ENCODE measurements at places on chromosomes 1 and 21. TPM values are rescaled to one million over a fixed set of nuclear protein-coding genes. Genes with fewer than 3 reads are reported as not detected.

The CRYBG2 gene
- 6.3 TPM for total RNA-seq

The PLA2G2D gene
- not detected for total RNA-seq

The S100A7 gene
- total RNA-seq = not detected

The CA6 gene
- not detected for total RNA-seq

The SLC45A1 gene
- 2.5 TPM for total RNA-seq

The CFHR4 gene
- not detected for total RNA-seq

The SRM gene
- total RNA-seq = 152 TPM

The CD5L gene
- total RNA-seq = not detected

The UMODL1 gene
- not detected for total RNA-seq

The HSD11B1 gene
- not detected for total RNA-seq

GRCh38 chr1:188365874-188366273 is 1537.1 kb downstream of the PLA2G4A start:
- no peak overlapping the region for H3K27ac ChIP-seq
- no peaks in the 10 kb centered on the region for H3K36me3 ChIP-seq
- no peak for DNase-seq
- H3K27me3 ChIP-seq = no peaks in the 10 kb centered on the region

GRCh38 chr1:160411271-160412027 is 11.1 kb downstream of the VANGL2 start:
- no peaks in the 10 kb centered on the region for H3K27me3 ChIP-seq
- no peak for DNase-seq
- peaks cover 70% of the 10 kb centered on the region for H3K4me1 ChIP-seq

DNA sequence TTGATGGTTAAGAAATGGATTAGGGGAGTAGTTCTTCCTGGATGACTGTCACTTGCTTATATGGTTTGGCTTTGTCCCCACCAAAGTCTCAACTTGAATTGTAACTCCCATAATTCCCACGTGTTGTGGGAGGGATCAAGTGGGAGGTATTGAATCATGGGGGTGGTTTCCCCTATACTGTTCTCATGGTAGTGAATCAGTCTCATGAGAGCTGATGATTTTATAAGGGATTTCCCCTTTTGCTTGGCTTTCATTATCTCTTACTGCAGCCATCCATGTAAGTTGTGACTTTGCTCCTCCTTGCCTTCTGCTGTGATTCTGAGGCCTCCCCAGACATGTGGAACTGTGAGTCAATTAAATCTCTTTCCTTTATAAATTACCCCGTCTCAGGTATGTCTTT is 1621.1 kb downstream of the MRPL39 start:
- no peaks in the 10 kb centered on the region for H3K27me3 ChIP-seq
- H3K4me1 ChIP-seq = no peaks in the 10 kb centered on the region
- no peak overlapping the region for H3K27ac ChIP-seq
- H3K4me3 ChIP-seq = no peak overlapping the region
- no peak for DNase-seq
- H3K36me3 ChIP-seq = peaks cover 4% of the 10 kb centered on the region

DNA sequence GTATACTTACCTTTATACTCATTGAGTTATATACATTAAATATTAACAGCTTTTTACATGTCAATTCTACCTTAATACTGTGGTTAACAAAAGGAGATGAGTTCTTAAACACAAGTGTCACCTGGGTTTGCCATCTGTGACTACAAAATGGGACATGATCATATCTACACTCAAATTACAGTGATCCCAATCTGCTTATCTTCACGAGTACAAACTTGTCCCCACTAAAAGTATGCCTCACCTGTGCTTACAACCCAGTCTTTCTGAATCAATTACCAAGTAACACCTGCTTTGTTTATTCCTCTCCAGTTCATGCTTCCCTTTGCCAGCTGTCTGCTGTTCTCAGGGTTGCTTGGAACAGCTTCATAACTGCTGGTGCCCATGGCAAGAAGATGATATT is 8.8 kb downstream of the CD1E start:
- no peak overlapping the region for H3K4me3 ChIP-seq
- no peak for DNase-seq

DNA sequence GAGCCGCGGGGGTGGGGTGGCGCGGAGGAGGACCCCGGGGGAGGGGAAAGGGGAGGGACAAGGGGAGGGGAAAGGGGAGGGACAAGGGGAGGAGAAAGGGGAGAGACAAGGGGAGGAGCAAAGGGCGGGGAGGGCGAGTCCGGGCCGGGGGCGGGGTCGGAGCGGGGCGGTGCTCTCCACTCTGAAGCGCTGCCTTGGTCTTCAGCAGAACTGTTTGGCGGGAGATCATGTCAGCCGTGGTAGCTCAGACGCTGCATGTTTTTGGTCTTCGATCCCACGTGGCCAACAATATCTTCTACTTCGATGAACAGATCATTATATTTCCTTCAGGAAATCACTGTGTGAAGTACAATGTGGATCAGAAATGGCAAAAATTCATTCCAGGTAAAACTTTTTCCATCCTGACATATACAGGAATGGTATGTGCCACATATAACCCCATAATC is 420 bp downstream of the CFAP57 start:
- peaks cover 17% of the 10 kb centered on the region for H3K4me1 ChIP-seq
- H3K36me3 ChIP-seq = peaks cover 13% of the 10 kb centered on the region
- H3K27ac ChIP-seq = peak overlapping the region; percentile 96
- peak overlapping the region; percentile 99 for H3K4me3 ChIP-seq
- peaks cover 25% of the 10 kb centered on the region for H3K27me3 ChIP-seq

DNA sequence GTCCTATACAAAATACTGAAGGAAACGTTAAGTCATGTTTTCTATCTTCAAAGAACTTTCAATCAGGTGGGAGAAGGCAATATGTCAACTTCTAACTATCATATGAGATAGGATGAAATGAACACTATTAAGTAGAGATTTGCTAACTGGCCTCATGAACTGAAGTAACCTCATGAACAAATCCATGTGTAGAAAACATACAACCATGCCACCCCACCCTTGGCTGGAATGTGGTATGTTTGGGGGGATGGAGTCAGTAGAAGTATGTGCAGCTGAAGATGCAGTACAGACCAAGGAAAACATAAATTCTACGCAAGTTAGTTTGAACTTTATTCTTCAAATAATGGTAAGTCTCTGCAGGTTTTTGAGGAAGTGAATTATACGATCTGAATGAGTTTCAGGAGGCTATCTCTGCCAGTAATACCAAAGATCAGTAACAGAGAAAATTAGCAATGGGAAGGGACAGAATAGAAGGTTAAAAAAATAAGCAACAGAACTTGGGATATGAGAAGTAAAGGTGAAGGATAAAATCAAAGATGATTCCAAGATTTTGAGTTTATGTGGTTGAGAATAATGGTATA is 4.5 kb downstream of the TRMT1L start:
- H3K4me1 ChIP-seq = peaks cover 12% of the 10 kb centered on the region
- H3K27ac ChIP-seq = no peak overlapping the region
- peaks cover 6% of the 10 kb centered on the region for H3K36me3 ChIP-seq
- H3K4me3 ChIP-seq = peak overlapping the region; percentile 4

- peaks cover 11% of the 10 kb centered on the region for H3K4me1 ChIP-seq
- H3K27ac ChIP-seq = no peak overlapping the region
- no peaks in the 10 kb centered on the region for H3K36me3 ChIP-seq
Measured at GRCh38 chr1:16430606-16431005, 6.6 kb downstream of the SPATA21 start.

DNA sequence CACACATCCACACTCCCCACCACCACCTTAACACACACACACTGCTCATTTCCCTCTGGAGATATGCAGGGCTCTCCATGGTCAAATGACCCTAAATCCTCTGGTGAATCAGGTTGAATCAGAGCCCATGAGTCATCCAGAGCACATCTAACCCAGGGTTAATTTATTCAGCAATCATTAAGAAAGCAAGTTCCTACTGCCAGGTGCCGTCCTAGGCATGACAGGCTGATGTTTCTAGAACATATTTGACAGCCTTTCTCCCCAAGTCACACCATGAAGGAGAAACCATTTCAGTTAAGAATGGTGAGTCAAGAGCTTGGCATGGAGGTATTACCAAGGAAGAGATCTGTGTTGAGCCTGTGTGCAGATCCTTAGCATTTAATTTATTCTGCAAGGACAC is 194.3 kb upstream of the CAMK1G start:
- H3K27ac ChIP-seq = peak overlapping the region; percentile 63
- H3K27me3 ChIP-seq = no peaks in the 10 kb centered on the region
- no peak for DNase-seq
- peaks cover 17% of the 10 kb centered on the region for H3K4me1 ChIP-seq
- no peaks in the 10 kb centered on the region for H3K36me3 ChIP-seq
- H3K4me3 ChIP-seq = no peak overlapping the region

DNA sequence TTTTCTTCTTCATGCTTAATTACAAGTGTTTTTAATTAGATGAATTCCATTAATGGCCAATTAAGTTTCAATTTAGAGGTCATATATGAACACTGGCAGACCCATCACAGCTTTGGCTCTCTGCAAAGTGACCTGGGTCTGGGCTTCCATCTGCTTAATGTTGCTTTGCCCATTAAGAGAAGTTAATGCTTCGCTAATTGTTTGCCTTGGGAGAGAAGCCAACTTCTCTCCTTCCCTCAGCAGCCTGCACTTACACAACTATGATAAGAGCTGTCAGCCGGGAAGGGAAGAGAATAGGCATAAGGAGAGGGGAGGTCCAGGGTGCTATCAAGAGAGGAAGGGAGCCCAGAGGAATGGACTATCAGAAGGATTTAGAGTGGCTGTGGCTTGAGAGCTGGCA is 29.0 kb upstream of the CCDC190 start:
- peaks cover 4% of the 10 kb centered on the region for H3K4me1 ChIP-seq
- DNase-seq = no peak
- no peaks in the 10 kb centered on the region for H3K36me3 ChIP-seq
- H3K27ac ChIP-seq = no peak overlapping the region
- H3K4me3 ChIP-seq = no peak overlapping the region

DNA sequence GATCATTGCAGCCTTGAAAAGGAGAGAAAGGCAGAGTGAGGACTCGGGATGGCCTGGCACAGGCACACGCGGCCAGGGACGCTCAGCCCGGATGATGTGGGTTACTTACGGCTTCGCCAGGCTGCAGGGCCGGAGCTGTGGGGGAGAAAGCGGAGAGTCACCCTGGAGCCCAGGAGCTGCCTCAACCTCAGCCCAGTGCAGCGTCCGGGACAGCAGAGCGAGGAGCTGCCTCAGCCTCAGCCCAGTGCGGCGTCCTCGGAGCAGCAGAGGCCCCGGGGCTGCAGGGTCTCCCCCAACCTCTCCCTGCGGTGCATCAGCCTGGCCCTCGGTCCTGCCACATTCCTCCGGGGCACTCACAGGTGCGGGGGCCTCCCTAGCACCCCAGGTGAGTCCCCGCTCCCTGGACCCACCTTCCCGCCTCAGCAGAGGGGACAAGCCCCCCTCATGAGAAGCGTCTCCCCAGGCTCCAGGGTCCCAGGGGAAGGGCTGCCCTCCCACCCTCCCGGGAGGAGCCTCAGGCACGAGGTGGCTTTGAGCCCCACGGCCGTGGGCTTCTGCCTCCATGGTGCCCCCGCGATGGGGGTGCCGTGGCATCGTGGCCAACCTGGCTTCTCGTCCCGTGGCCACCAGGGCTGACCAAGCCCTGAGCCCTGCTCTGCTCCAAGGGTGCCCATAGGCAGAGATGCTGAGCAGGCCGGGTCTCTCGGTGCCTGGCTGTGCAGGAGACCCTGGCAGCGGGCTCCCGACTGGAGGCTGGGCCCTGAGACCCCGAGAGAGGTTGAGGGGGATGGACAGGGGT is 10.5 kb upstream of the RNF223 start:
- no peak overlapping the region for H3K27ac ChIP-seq
- H3K27me3 ChIP-seq = peaks cover 3% of the 10 kb centered on the region
- no peaks in the 10 kb centered on the region for H3K4me1 ChIP-seq
- no peaks in the 10 kb centered on the region for H3K36me3 ChIP-seq

GRCh38 chr1:71156590-71156989 is 75.8 kb upstream of the ZRANB2 start:
- no peak overlapping the region for H3K4me3 ChIP-seq
- no peak for DNase-seq
- H3K27me3 ChIP-seq = no peaks in the 10 kb centered on the region
- no peaks in the 10 kb centered on the region for H3K36me3 ChIP-seq

DNA sequence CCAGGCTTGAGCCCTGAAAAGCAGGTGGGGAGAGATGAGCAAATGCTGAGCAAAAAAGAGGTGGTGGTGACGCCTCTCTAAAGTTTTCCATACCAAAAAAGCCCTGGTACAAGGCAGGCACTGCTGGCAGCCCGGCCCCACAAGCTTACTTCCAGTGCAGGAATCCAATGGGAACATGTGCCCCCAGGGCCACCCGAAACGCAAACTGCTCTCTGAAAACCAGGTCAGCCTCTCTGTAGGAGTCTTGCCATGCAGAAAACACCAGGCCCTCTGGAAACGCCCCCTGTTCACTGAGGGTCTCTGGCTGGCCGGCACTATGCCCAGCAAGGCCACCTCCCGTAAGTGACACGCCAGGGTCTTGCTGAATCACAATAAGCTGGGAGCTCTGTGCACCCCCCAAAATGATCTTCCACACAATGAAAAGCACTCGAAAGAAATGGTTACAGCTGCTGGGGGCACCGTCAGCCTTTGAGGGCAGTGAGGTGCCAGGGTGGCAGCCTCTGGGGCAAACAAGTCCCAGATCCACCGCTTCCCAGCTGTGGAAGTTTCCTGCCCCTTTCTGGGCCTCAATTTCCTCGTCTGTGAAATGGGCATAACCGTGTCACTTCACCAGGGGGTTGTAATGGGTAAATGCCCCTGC is 170.5 kb downstream of the TOMM20 start:
- H3K4me3 ChIP-seq = no peak overlapping the region
- no peaks in the 10 kb centered on the region for H3K27me3 ChIP-seq
- H3K27ac ChIP-seq = peak overlapping the region; percentile 59
- no peaks in the 10 kb centered on the region for H3K36me3 ChIP-seq

DNA sequence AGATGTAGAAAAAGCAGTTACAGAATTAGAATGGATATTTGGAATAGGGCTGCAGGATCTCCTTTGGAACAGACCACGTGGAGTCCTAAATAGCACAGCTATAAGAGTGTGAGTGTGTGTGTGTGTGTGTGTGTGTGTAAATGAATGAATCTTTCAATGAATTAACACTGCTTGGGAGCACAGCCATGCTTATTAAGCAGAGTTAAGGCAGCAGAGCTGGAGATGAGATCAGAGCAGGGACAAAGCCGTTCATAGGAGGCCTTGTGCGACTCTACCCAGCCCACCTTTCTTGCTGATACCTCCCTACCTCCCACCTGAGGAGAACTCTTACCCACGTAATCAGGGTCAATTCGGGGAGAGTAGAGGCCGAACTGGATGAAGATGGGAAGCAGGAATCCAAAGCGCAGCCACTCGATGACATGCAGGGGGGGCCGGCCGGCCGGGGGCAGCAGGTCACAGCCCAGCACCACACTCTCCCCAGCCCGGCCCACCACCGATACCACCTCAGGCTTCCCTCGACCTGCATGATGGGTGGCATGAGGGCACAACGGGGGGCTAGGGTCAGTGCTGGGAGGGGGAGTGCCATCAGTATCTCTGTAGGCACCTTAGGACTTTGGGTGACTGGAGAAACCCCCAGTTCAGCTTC is 2.7 kb downstream of the IGSF9 start:
- H3K27ac ChIP-seq = no peak overlapping the region
- H3K4me3 ChIP-seq = peak overlapping the region; percentile 74
- H3K36me3 ChIP-seq = peaks cover 2% of the 10 kb centered on the region
- DNase-seq = no peak
- peaks cover 57% of the 10 kb centered on the region for H3K4me1 ChIP-seq
- peaks cover 17% of the 10 kb centered on the region for H3K27me3 ChIP-seq

- no peaks in the 10 kb centered on the region for H3K36me3 ChIP-seq
- H3K4me1 ChIP-seq = peaks cover 38% of the 10 kb centered on the region
- H3K4me3 ChIP-seq = no peak overlapping the region
- no peak overlapping the region for H3K27ac ChIP-seq
- DNase-seq = no peak
Measured at GRCh38 chr1:39951926-39952325, 3.0 kb upstream of the MFSD2A start.

GRCh38 chr1:168582688-168583336 is 6.4 kb downstream of the XCL1 start:
- no peak overlapping the region for H3K27ac ChIP-seq
- no peak overlapping the region for H3K4me3 ChIP-seq
- H3K36me3 ChIP-seq = no peaks in the 10 kb centered on the region
- DNase-seq = no peak
- peaks cover 2% of the 10 kb centered on the region for H3K27me3 ChIP-seq

All from neural crest cell (in vitro differentiated cells).